ENCODE measurements at places on chromosomes 3 and 15. TPM values are rescaled to one million over a fixed set of nuclear protein-coding genes. Genes with fewer than 3 reads are reported as not detected.

DNA sequence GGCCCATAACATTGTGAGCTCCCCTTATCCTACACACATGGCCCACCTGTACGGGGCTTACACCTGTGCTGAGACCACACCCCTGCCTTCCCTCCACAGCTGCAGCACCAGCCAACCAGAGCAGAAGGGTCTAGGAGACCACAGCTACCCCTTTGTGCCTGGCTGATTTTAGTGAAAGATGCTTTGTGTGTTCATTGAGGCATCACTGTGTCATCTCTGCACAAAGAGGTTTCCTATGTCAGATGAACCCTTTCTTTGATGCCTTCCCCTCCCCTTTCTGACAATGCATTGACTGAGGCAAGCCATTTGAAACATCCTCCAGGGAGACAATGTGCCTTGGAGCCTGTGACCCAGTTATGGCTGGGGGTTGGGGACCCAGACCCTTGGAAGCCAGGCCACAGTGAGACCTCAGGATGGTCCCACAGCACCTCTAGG, 54.9 kb upstream of the SLC7A14 start:
- no peak for DNase-seq

- DNase-seq: no peak
These were observed 52.9 kb downstream of the TUBGCP4 start for GRCh38 chr15:43423793-43424192.

DNA sequence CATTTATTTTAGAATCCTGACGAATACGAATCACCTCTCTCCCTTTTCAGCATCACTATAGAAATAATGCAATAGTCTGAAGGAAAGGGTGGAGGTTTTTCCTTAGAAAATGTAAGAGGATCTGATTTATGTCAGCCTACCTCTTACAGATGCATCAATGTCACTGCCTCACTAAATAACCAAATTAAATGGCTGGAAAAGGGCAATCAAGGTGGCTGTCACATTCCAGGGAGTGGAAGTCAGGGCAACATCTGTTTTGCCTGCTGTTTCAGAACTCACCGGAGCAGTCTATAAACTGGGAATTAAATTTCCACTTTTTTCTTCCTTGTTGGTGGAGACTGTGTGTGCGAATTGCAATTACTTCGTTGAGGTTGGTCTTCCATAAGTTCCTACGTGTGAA, 299.3 kb upstream of the PDZRN3 start:
- DNase-seq: no peak

DNA sequence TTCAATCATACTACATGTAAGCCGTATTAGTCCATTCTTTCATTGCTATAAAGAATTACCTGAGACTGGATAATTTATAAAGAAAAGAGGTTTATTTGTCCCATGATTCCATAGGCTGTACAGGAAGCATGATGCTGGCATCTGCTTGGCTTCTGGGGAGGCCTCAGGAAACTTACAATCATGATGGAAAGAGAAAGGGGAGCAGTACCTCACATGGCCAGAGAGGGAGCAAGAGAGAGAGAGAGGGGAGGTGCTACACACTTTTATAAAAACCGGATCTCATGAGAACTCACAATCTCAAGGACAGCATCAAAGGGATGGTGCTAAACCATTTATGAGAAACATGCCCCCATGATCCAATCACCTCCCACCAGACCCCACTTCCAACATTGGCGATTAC, 14.3 kb upstream of the CLASP2 start:
- DNase-seq: no peak

DNA sequence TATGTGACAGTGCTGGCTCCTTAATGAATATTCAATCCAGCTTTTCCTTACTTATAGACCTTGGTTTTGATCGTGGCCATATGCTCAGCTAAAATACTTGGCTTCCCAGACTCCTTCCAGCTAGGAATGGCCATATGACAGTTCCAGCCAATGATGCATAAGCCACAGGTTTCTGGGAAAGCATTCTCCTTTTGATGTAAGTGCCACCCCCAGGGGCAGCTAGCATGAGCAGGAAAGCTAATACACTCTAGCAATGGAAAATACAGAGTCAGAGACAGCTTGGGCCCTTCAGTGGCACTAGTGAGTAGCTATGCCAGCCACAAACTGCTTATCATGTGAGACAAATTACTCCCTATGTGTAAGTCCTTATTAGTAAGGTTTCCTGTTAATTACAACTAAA, 26.7 kb downstream of the TBC1D2B start:
- DNase-seq: no peak

- no peak for DNase-seq
These were observed 6.6 kb upstream of the ZNF148 start for GRCh38 chr3:125381743-125382142.

- no peak for DNase-seq
These were observed 416.4 kb upstream of the PDZRN3 start for GRCh38 chr3:74041068-74041675.

GRCh38 chr3:172711454-172711795, 558 bp upstream of the NCEH1 start:
- DNase-seq: no peak

GRCh38 chr15:96670389-96670788, 339.9 kb downstream of the NR2F2 start:
- DNase-seq: no peak

GRCh38 chr3:51401735-51402134, 10.7 kb downstream of the RBM15B start:
- no peak for DNase-seq

DNA sequence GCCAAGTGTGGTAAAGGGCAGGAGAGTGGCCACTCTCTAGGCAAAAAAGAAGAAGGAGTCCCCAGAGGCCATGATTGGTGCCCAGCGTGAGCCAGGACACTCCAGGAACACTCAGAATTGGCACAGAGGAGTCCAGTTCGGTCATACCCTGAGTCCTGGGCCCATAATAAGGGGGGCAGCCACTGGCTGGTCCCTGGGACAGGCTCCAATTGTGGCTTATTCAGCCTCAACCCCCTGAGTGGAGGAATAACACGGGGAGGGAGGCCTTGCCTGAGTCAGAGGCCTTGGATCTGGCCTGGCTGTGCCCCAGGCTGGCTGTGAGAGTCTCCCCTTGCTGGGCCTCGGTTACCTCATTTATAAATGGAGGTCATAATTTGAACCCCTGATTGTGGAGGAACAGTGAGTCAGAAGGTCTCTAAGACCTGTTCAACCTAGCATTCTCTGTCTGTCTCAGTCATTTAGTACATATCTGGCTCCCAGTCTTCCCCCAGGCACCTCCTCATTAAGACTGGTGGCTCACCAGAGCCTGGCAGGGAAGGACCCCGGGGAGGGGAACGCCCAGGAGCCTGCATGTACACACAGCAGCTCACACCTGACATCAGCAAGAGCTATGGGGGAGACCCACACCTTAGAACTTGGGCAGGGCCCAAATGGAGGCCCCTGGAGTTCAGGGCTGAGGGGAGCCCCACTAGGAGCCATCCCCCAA, 95.9 kb upstream of the ATP2B2 start:
- no peak for DNase-seq

DNA sequence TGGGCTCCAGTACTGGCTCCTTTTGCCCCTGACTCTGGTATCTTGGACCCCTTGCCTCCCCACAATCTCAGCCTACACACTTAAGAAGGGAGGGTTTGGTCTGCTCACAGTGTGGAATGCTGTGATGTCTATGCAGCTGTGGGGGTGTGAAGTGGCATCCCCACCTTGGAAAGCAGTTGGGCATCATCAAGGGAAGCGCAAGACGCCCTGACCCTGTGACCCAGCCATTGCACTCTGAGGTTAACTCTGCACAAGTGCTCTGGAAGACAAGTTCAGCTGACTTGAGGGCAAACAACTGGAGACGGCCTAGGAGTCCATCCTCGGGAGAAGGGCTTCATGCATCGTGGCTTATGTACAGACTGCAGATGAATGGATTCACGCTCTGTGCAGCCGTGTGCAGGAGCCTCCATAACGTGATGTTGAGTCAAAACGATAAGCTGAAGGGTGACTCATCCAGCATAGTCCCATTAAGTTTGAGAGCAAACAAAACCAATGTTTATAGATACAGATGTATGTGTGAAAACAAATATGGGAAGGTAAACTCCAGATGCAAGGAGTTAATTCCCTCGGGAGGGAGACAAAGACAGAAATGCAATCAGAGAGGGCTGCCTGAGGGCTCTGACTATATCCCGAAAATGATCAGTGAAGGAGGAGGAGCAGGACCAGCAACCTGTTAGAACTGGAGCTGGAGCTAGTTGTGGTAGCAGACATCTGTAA, 86.8 kb downstream of the LSM3 start:
- no peak for DNase-seq

- no peak for DNase-seq
These were observed 125.1 kb downstream of the SNRK start for GRCh38 chr3:43411429-43411828.

- DNase-seq: no peak
These were observed 23.9 kb upstream of the ARID3B start for GRCh38 chr15:74517096-74517495.

GRCh38 chr15:21260966-21261395, 179.3 kb downstream of the POTEB3 start:
- DNase-seq: no peak

DNA sequence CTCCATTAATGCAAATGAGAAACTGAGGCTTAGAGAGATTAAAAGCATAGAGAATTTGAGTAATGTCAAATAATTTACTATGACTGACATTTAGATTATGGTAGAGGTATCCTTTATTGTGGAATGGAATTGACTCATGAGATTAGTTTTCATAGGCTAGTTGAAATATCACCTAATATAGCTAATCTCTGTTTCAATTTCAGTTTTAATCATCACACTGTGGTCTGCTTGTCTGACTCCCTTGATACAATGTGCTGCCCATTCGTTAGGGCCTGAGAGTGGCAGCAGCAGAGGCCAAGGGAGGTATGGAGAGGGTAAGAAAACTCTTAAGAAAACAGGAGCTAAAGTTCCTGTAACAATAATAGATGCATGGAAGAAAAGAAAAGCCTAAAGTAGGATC, 13.2 kb upstream of the ZBTB20 start:
- no peak for DNase-seq

- no peak for DNase-seq
These were observed 36.2 kb downstream of the RBPMS2 start for GRCh38 chr15:64739156-64739555.

DNA sequence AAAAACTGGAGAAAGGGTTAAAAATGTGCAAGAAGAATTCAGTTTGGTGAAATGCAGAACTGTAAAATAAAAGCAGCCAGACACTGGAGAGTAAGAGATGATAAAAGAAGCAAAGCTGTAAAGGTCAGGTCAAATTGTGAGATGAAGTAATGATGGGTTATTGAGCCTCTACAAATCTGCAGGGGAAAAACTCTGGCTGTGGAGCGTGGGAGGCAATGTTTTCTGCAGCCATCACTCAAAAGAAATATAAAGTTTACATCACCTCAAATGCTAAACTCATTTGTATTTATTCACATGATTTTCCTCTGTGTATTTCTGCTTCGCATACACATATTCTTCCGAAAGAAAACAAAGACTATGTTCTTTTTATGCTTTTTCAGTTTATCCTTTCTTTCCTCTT, 158.8 kb upstream of the GPR149 start:
- no peak for DNase-seq

DNA sequence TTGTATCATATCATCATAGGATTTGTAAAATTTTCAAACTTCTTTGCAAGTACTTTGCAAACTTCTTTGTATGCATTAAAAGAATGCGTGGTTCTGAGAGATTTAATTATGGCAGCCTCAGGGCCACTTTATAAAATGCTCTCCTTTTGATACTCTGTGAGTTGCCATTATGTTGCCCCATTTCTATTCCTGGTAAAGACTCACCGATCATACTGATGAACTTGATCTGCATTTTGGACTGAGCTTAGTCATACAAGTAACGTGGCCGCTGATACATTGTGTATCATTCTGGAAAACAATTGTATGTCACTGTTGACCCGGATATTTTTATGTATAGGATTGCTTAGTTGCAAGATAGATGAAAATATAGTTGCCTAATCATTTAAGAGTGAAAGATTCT, 38.8 kb downstream of the AKAP13 start:
- no peak for DNase-seq

CPLX3 gene
- not detected for total RNA-seq

FANCD2OS gene
- not detected for total RNA-seq

TMEM266 gene
- total RNA-seq: 0.52 TPM

TMC3 gene
- 1.4 TPM for total RNA-seq

TTC23 gene
- total RNA-seq: 28.5 TPM

WNT5A gene
- total RNA-seq: 152 TPM

MEX3B gene
- 0.55 TPM for total RNA-seq

KIF9 gene
- total RNA-seq: 12.7 TPM
